ENCODE measurements at places on chromosomes 2 and 18.

- DNase-seq: peak; percentile 7
Observed at GRCh38 chr2:86592547-86593230, 29.4 kb upstream of the CHMP3 start.

DNA sequence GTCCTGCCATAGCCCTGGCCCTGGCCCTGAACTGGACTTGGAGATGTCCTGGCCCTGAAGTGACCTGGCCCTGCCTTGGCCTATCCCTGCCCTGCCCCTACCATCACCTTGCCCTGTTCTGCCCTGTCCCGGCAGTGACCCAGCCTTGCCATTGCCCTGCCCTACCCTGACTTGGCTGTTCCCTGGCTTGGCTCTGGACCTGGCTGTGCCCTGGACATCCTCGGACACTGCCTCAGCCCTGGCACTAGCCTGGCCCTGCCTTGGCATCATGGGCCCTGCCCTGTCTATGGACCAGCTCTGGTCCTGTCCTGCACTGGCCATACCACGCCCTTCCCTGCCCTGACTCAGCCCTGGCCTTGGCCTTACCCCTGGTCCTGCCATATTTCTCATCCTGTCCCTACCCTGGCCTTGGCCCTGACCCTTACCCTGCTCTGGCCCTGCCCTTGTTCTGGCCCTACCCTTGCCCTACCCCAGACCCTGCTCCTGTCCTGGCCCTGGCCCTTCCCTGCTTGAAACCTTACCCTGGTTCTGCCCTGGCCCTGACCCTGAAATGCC lies 6.1 kb upstream of the ANKRD62 start:
- no peak for DNase-seq

DNA sequence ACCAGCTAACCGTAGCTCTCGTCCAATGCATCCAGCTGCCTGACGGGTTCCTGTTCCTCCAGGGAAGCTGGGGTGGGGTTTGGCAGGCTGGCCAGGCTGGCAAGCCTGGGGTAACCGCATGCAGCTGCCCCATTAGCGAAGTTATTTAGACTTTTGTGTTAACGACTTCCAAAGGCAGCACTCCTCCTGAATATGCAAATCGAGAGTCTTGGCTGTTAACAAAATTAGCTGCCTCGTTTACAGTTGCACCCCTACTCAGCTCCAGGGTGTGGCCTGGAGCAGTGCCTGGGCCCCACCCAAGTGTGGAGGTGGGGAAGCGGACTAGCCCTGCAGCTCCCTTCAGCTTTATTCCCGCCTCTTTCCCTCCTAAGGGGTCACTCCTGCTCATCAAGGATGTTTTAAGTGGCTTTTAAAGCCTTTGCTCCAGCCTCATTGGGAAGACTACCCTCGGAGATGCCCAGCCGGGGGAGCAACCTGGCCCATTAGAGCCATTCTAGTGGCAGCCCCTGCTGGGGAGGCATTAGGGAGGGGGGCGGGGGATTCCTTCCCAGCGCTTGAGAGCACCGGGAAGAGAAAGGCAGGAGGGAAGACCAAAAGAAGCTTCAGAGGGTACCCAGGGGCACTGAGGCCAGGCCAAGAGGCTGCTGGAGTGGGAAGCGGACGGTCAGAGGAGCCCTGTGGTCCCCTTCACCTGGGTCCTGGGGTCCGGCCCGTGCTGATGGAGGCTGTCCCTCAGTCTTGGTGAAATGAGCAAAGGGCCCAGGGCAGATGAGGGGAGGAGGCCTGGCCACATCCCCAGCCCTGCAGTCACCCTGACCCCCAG lies 204.1 kb downstream of the CELF4 start:
- DNase-seq: no peak

GRCh38 chr18:48613589-48614404 lies 75.0 kb downstream of the CTIF start:
- DNase-seq: no peak

DNA sequence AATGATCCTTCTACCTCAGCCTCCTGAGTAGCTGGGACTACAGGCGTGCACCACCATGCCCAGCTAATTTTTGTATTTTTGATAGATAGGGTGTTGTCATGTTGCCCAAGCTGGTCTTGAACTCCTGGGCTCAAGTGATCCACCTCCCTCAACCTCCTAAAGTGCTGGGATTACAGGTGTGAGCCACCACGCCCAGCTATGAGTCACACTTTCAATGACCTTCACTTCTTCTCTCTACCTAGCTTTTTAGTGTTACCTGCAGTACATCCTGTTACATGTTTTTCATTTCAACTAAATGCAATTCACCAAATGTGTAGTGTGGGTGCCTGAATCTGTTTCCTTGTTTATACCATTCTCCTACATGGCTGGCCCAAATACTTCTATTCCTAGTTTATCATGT lies 64.0 kb downstream of the SLC39A10 start:
- DNase-seq: no peak

- no peak for DNase-seq
Observed at GRCh38 chr2:169081551-169081950, 12.2 kb downstream of the DHRS9 start.

DNA sequence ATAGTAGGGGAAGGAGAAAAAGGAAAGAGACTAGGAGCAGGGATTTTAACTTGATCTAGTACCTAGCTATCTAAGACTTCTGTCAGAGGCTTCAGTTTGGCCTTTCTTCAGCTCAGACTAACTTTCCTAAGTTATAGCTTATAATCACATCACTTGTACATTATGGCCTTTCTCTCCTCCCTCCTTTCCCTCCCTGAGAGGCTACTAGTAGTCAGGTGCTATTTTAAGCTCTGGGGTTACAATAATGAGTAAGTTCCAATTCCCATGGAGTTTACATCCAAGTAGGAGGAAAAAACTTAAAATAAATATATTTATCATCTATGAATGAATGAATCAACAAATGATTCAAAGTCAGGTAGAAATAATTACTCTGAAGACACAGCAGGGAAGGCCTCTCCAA lies 90.8 kb upstream of the CDKL4 start:
- no peak for DNase-seq

GRCh38 chr18:66727991-66728390 lies 124.1 kb upstream of the CDH19 start:
- DNase-seq: no peak

GRCh38 chr2:69501301-69501700 lies 64.1 kb upstream of the NFU1 start:
- no peak for DNase-seq

DNA sequence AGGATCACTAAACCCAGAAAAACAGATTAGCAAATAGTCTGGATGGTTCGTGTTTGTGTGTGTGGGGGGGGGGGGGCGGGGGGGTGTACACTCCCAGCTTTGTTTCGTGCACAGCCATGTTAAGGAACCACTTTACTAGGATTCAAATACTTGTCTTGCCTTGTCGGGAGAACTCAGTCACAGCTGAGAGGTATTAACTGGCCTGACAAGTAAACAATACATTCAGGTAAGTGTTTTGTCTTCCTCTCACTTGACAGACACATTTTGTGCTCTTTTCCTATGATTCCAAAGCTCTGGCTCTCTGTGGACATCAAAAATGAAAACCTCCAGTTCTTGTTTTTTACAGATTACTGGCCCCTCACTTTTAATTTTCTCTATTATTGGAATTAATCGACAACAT lies 173.5 kb downstream of the LRP1B start:
- no peak for DNase-seq

GRCh38 chr18:1147730-1148129 lies 243.1 kb downstream of the ADCYAP1 start:
- no peak for DNase-seq

- DNase-seq: no peak
Observed at GRCh38 chr2:160256507-160256906, 56.4 kb upstream of the ITGB6 start.

- peak; percentile 17 for DNase-seq
Observed at GRCh38 chr2:30481323-30481800, 34.3 kb downstream of the LCLAT1 start.

- no peak for DNase-seq
Observed at GRCh38 chr2:104420420-104420819, 433.5 kb upstream of the POU3F3 start.

DNA sequence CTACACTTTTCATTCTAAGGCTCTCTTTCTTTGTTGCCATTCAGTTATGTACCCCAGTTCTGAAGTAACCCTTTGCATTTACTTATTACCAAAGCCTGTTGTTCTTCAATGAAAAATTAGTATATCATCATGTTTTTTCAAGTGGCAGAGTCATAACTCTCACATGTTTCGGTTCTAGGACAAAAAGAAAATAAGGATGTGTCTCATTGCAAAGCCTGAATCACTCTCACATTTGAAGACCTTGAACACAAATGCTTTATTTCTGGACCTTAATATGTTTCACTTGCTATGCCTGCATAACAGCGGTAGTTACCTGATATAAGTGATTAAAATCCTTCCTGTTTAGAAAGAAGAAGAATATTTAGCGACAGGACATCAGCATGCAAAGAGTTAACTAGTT lies 49.1 kb downstream of the ZEB2 start:
- DNase-seq: no peak

DNA sequence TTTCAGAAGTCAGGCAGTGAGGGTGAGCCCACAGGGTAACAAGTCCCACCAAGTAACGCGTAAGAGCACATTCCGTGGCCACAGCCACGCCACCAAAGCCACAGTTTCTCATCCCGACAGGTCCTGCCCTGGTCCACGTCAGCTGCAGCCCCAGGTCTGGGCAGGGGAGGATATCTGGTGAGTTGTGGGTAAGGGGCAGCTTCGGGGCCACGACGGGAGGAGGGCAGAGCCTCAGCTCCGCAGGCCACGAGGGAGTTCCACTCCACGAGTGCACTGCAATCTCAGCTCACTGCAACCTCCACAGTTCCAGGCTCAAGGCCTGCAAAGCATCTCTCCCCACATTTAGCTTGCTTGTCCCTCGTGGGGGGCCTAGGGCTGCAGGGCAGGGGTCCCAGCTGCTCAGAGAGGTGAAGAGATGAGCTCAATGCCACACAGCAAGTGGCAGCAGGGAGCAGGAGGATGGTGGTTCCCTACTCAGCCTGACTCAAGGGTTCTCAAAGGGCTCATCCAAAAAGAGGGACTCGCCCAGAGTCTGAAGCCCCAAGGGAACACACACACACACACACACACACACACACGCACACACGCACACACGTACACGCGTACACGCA lies 12.5 kb downstream of the SNORC start:
- no peak for DNase-seq

DNA sequence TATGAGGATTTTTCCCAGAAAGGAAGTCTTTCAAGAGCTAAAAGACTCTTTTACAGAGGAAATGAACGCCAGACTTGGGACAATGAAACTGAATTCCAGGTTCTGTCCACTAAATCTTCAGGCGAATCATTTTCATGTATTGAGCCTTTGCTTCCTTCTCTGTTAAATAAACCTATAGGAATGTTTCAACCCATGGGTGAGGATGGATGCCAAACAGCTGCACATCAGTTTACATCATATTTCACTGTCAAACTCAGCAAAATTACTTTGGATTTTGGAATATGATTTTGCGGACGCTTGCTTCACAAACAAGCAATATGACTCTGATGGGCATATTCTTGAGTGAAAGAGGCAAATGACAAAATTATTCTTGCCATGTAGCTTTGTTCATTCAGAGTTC lies 256.1 kb upstream of the ZNF521 start:
- DNase-seq: no peak

DNA sequence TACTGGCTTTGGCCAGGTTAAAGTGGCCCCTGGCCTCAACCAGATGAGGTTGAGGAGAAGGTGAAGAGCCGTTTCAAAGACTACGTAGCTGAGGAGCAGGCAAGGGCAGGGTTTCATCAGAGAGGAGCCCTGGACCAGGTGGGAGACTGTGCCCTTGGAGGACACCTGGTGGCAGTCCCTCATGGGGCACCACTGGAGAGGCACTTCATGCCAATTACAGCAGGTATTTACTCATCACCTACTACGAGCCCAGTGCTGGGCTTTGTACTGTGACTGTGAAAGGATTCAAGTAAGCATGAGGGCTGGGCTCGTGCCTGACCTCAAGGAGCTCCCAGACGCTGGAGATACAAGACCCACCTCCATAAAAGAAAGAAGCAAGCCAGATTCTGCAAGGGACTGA lies 37.6 kb downstream of the SMAD7 start:
- DNase-seq: no peak

DNA sequence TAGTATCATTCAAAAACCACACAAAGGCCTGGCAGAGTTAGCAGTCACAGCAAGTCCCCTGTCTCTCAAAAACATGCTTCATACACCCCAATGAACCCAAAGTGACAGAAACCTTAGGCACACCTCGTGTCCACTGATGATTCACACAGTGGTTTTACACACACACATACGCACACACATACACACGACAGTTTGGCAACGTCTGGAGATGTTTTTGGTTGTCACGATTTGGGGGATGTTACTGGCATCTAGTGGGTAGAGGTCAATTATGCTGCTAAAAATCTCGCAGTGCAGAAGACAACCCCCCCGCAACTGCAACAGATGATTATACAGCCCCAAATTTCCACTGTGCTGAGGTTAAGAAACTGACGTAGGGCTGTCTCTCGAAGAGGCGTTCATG lies 72.9 kb upstream of the PARD3B start:
- no peak for DNase-seq

DNA sequence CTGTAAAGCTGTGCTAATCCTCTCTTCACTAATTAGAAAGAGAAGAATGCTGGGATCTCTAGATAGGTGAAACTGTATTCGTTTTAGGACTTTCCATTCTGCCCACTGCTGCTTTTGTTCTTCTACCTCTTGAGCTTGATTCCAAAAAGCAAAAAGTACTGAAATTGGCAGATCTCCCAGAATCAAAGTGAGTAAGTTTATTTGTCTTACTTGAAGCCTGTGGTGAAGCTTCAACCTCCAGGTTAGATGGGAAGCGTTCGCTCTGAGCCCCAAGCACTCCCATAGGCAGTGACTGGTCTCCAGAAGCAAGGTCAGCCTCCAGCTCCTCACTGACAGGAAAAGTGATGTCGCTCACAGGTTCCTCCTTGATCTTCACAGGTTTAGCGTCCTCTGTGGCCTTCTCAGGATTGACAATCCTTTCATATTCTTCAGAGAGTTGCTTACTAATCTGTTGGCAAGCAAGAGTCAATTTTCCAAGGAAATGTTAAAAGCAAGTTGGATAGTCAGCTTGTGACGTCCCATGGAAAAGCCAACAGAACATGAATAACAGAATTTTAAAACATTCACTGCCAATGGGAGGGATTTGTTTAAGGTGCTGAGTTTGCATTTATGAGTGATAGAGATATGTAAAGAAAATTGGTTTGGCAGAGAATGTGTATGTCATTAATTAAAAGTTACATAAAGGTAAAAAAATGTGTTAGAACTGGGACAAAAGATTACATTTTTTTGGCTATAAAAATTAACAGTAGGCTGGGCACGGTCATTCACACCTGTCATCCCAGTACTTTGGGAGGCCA lies 8.1 kb downstream of the SUPT7L start:
- no peak for DNase-seq

DNA sequence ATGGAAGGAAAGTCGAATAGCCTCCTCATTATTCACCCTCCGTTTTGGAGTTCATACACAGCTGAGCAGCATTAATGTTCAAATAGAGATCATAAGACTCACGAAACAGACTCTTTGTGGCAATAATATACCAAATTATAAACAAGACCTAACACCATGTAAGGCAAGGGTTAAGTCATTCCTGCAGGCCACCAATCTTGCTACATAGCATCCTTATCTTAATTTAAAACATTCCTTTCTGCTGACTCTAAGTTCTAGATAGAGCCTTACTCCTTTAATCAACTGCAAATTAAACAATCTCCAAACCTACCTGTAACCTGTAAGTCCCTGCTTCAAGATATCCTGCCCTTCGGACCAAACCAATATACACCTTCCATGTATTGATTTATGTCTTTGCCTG lies 178.0 kb downstream of the PDE11A start:
- no peak for DNase-seq

GRCh38 chr18:45416168-45416567 lies 199.1 kb upstream of the SLC14A2 start:
- no peak for DNase-seq

GRCh38 chr18:78246050-78246449 lies 733.6 kb upstream of the SALL3 start:
- no peak for DNase-seq
